SK-N-SH treated with all-trans-retinoic acid at 6 μM for 48 hours (cell line): ENCODE measurements at places on chromosomes 11 and 22.

- ATAC-seq = no peak
Observed at GRCh38 chr11:44802347-44802746, 75.6 kb downstream of the TSPAN18 start.

DNA sequence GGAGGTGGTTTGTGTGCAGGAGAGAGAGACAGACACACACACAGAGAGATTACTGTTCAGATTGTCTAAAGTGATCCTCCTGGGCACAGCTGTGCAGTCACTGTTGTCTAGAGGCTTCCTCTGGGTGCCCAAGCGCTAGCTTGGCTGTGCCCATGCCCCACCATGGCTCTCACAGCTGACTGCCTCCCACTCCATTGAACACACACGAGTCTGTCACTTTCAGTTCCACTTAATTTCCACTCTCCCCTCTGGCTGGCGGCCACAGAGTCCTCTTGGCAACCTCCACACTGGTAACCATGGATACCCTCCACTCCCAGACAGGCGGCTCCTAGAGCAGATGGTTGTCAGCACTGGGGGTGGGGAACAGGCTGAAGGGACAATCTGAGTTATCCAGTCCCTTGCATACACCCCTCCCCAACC is 29.1 kb downstream of the MAP6 start:
- ATAC-seq = peak; percentile 91

GRCh38 chr11:113574171-113574570 is 99.0 kb upstream of the DRD2 start:
- no peak for ATAC-seq

GRCh38 chr22:49628391-49629260 is 199.0 kb downstream of the BRD1 start:
- ATAC-seq = no peak

DNA sequence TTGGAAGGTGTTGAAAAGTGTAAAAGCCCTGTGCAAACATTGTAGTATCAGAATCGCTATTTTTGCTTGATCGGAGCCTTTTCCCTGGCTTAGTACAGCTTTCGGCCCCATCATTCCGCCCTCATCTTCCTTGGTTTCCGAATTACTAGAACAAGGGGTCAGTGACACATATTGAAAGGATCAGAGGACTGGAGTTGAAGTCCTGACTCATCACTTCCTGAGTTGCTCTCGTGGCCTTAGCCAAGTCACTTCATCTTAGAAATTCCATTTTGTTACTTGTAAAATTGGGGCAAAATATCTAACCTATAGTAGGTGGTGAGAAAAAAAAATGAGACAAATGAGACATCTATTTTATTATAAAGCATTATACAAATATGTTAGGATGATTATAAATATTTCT is 375.0 kb downstream of the NTM start:
- no peak for ATAC-seq

DNA sequence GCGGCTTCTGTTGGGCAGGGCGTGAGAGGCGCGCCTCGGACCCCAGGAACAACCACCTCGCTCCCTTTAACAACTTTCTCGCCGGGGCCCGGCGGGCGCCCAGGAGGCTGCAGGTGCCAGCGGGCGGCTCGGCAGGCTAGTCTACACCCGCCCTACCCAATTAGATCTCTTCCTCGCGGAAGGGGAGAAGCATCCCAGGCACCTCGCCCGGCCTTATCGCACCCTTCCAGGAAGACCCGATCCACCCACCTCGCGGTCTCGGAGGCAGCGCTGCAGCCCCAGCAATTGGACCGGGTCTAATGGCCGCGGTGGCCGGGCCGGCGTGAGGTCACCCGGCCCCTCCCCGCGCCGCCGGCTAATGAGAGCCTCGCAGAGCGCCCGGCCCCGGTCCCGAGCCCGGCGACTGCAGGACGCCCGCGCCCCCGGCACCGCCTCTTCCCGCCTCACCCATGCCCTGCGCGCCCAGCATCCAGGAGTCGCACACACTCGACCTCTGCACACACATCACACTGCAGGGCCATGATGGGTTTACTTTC is at the start of gene PLAAT3:
Gene PLAAT3, minus strand, starts transcription at position 298 of the 536 bp plus-strand sequence. CDS start 419 bp downstream, outside the sequence.
- peak; percentile 90 for ATAC-seq

- peak; percentile 70 for ATAC-seq
Observed at GRCh38 chr11:64844330-64845128, at the start of gene CDC42BPG. CDC42BPG (minus strand) TSS chr11:64844653; CDS start chr11:64844569, 84 bp downstream.
